ENCODE measurements at places on chromosomes 2 and 18.

- DNase-seq: no peak
Observed at GRCh38 chr18:32301976-32302743, 112.3 kb downstream of the MEP1B start.

DNA sequence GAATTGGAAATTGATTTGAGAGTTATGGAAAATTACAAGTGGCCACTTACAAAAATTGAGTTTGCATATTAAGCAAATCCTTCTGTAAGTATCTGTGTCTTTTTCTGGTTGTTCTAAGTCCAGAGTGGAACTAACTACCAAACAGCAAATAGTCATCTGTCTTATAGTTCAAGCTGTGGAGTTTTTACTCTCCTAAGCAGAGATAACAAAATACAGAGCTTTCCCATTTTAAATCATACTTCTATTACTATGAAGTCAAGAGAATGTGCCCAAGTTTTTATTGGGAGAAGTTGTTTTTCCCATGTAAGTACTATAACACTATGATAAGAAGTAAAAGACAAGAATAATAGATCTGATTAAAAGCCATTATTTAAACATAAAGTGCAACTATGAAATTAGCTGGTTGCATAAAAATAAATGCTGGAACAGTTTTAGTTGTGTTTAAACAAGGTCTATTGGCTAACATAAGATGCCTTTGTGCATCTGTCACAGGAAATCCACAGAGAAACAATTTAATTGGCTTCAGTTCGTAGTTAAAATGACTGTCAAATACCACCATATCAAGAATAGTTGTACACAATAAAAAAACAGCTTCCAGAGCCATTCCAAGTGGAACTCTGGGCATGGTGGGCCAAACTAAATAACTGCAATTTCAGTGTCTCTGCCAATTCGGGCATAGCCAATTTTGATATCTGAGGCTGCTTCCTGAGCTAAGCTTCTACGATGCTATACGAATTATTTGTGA is 1467.4 kb upstream of the NXPH2 start:
- no peak for DNase-seq

GRCh38 chr2:191806396-191806795 is 40.5 kb downstream of the CAVIN2 start:
- no peak for DNase-seq

- DNase-seq: no peak
Observed at GRCh38 chr2:174763780-174764179, 492 bp downstream of the CHRNA1 start.
